ENCODE measurements at places on chromosomes 5 and 9.

GRCh38 chr5:138077064-138077696 is 6.7 kb upstream of the WNT8A start:
- DNase-seq: peak; percentile 11

DNA sequence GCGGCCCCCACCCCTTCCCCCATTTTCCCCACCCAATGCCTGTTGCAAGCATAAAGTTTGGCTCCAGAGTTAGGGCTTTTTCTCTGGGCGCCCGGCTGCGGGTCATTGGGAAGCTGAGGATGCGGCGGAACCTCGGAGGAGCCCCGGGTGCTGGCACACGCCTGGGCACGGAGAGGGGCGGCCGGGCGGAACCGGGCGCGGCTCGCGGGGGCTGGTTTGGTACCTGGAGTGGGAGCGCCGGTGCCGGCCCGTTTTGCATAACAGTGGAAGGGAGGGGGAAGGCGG is 1.2 kb downstream of the PPARGC1B start:
- DNase-seq: no peak

DNA sequence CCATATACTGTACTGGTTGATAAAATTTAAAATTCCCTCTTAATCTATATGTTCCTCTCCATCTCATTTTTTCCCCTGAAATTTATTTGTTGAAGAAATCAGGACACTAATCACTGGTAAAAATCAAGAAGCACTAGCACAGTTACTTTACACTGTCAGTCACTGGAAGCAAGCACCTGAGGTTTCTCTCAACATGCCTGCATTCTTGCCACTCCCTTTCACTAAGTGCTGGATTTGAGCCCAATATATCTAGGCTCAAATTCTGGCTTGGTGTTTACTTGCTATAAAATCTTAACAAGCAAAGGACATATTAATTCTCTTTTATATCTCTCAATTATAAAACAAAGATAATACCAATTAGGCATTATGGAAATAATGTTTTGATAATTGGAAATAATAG is 58.6 kb downstream of the DIAPH1 start:
- DNase-seq: peak; percentile 69

DNA sequence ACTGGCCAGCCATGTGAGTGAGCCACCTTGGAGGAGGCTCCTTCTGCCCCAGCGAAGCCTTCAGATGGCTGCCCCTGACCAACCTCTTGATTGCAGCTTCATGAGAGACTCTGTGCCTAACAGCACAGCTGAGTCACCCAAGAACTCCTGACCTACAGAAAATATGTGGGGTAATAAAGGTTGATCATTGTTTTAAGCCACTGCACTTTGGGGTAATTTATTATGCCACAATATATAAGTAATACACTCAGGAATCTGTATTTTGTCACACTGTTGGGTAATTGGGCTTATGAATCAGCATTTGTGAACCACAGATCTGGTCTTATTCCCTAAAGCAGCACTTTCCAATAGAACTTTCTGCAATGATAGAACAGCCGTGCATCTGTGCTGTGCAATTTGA is 24.4 kb upstream of the VDAC1 start:
- no peak for DNase-seq

GRCh38 chr5:140764177-140764973 is 21.6 kb upstream of the PCDHA1 start:
- DNase-seq: no peak

- DNase-seq: no peak
Observed at GRCh38 chr9:98369066-98369425, 113.6 kb upstream of the TBC1D2 start.

GRCh38 chr9:95087659-95088242 is 229.8 kb downstream of the FANCC start:
- DNase-seq: peak; percentile 10

GRCh38 chr9:87290241-87291052 is 207.2 kb upstream of the DAPK1 start:
- DNase-seq: no peak

- peak; percentile 51 for DNase-seq
Observed at GRCh38 chr5:137734331-137734730, 1.6 kb downstream of the KLHL3 start.

- no peak for DNase-seq
Observed at GRCh38 chr5:129569295-129569694, 109.2 kb downstream of the ADAMTS19 start.

DNA sequence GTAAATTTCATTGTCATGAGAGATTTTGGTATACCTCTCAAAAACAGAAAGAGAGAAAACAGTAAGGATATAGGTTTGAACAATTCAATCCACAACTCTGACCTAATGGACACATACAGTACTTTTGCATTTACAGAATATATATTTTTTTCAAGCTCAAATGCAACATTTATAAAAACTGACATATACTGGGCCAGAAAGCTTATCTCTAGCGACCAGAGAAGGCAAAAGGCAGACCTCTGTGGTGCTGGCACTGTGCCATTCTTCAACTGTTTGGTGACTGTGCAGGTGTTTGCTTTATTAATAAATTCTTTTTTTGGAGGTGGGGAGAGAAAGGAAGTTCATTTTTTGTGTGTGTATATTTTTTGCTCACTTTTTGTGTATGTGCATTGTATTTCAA is 6.0 kb upstream of the PLAC8L1 start:
- no peak for DNase-seq

DNA sequence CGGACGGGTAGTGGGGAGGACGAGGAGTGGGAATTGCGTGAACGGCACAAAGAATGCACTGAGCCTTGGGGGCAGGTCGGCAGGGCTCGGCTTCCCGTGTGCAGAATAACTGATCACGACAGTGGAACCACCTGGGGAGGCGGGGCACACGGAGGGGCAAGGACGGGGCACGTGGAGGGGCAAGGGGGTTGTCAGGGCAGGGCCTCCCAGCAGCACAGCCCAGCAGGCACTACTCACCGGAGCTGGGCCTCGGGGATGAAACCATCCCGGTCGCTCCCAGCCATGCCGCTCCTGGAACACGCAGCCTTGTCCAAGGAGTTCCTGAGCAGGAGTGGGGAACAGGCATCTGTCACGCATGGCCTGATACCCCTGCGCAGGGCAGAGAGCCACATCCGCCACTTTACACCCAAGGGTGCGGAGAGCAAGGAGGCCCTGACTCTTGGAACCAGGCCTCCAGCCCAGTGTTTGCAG is 33.4 kb downstream of the SARDH start:
- no peak for DNase-seq

GRCh38 chr5:155898284-155898683 is 428.7 kb upstream of the SGCD start:
- DNase-seq: no peak

GRCh38 chr5:73692166-73692640 is 66.2 kb downstream of the ARHGEF28 start:
- no peak for DNase-seq

- DNase-seq: no peak
Observed at GRCh38 chr9:133558191-133559126, 24.0 kb downstream of the ADAMTSL2 start.

DNA sequence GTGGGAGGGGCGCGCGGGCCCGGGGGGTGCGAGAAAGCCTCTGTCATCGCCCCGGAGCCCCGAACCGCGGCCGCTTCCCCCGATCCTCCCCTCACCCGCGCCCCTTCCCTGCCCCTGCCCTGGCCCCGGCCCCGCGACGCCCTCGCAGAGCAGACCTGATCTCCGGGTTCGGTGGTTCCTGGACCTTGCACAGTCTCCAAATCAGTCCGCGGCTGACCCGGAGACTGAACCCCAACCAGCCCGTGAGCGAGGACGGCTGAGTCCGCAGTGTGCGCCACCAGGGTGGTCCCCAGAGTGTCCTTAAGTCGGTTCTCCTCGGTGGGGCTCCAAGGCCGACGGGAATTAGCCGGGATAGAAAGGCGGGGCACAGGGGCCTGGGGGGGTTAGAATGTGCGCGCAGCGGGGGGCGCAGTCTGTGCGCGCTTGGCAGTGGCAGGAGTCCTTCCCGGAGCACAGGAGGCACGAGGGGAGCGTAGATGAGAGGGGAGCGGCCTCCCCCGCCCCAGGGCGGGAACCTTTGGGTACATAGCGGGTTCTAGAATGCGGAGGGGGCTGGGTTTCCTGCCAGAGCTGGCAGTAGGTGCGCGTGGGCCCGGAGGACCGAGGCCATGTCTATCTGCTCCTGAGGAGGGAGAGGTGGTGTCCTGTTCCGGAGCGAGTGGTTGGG is 779 bp downstream of the PKN3 start:
- DNase-seq: no peak

GRCh38 chr9:105205787-105206495 is 38.5 kb upstream of the SLC44A1 start:
- DNase-seq: no peak

DNA sequence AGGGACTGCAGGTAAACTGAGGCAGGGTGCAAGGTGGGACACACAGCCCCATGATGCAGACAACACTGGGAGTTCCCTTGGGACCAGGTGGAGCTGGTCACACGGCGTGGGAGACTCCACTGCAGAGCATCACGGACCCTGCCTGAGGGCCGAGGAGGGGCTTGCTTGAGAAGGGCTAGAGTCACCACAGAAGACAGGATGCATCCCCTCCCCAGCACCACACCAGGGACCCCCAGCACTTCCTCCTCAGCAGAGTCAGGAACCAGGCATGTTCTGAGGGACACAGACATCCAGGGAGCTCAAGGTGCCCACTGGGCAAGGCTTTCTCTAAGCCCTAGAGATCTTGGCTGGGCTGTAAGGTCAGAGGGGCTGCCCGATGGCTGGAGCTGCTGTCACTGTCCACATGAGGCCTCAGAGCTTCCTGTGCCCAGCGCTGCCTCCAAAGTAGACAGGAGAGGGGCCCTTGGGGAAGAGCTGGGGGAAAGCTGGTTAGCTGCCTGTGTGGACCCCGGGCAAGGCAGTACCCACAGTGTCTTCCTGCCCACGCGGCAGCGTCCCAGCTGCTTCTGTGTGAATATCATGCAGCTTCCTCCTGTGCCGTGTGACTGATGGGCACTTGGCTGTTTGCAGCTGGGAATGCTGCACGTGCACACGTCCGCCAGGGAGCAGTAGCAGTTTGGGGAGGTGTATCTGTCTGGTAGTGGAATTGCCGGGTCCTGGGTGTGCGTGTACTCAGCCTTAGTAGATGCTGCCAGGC is 176.6 kb downstream of the CACNA1B start:
- no peak for DNase-seq

- DNase-seq: no peak
Observed at GRCh38 chr5:17115855-17116254, 101.6 kb upstream of the BASP1 start.

DNA sequence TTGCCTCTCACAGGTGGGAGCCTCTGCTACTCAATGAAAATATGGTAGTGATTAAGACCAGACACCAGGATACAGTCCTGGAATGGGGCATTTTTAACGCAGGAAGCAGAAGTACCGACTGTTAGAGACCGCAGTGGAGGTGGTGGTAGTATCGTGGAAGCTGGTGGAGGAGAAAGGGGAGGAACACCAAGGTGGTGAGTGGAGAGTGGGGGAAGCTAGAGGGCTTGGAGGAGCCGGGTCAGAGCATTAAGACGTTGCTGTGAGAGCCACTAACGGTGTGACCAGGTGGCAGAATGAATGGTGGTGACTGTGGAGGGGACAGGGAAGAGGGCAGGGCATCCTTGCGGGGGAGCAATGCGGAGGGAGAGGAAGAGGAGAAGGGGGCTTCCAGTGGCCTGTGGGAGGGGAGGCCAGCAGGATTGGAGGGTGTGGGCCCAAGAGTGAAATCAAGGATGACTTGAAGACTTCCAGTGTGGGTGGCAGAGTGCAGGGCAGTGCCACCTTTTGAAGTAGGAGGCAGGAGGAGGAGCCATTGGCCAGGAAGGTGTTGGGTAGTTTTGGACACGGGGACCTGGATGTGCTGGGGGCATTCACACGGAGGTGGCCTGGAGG is 1.6 kb upstream of the UBAC1 start:
- DNase-seq: no peak

DNA sequence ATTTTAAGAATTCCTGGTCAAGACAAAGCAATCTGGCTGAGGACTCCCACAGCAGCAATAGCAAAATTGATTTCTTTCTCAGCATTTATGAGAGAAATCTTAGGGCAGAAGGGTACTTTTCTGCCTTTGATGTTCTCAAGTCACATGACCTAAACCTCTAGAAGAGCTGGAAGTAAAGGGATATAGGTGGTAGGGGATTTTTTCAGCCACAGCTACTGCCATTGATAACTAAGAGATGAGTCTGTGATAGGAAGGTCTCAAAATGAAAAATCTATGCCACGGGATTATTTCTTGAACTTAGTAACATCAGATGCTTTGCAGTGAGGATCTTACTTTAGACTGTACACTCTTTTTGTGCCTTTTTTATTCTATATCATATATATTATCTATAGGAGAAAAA is 35.6 kb downstream of the IL6ST start:
- DNase-seq: no peak

DNA sequence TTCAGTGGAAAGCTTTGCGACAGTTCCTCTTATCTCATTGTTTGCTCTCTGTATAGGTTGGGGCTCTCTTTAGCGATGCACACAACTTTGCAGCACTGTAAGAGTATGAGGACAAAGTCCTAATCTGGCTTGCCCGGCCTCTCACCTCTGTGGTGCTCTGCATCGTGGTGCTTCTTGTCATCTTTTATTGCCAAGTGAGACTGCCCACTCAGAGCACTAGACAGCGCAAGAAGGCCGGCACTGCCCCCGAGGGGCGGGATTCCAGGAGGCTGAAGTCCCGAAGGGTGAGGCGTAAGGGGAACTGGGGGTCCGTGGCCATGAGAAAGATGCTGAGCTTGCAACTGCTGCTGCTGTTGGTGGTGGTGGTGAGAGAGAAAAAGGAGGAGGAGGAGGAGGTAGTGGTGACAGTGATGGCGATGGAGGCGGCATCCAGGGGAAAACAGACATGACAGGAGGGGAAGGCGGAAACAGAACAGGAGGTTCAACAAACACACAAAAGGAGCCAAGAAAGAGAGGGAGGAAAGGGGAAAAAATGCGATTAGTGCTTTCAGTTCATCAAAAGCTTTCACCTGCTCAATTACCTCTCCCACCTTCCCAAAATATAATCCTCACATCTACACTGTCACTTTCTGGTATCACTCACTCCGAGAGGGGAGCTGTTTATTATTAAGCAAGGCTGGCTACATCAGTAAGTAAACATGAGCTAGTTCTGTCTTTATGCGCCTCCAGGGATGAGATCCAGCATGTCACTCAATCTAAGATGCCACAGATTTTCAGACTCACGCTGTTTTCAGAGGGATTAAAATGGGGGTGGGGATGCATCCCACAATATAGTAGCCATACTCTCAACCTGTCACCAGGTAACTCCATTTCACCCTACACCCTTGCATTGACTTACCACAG is 55.1 kb downstream of the TLE1 start:
- no peak for DNase-seq

- DNase-seq: no peak
Observed at GRCh38 chr5:93454896-93455295, 126.1 kb downstream of the NR2F1-AS1 start.

All from DMS 273 treated with DMSO at 0.1 percent for 48 hours (cell line).